Stimulated activated CD8-positive, alpha-beta memory T cell treated with anti-CD3 and anti-CD28 coated beads, Interleukin-7, amount 100 ng/mL, for 1 hour (primary cell): ENCODE measurements at places on chromosomes 7 and 10.

- DNase-seq, result no peak
Measured at GRCh38 chr7:46003161-46003560, 82.1 kb upstream of the IGFBP3 start.

GRCh38 chr7:36775061-36775620 is 50.8 kb upstream of the AOAH start:
- DNase-seq, result no peak

DNA sequence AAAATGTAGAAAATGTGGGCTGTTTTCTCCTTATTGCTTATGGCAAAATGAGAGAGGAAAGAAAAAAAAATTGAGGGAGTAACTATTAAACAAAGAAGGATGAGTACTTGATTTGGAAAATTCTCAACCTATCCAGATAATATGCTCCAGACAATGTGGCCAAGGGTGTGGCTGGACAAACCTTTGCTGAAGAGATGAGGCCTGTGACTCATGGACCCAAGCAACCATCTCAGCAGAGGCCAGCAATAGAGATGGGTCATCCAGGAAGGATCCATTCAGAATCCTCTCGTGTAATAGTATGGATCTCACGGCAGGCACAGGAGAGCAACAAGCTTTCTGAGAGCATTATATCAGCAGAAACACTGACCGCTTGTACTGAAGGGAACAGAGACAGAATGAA is 120.3 kb upstream of the CELF2 start:
- no peak for DNase-seq

DNA sequence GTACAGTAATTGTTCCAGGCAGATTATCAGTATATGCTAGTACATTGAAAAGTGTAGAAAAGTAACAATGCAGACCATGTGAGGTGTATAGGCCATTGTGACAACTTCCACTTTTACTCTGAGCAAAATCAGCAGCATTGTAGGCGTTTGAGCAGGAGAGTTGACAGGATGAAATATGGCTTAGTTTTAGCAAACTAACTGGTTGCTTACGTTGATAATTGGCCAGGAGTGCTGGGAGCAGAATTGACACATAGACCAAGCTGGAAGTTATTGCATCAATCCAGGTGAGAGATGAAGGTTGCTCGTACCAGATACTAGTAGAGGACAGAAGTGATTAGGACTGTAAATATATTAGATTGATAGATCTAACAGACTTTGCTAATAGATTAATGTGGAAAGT is 46.0 kb downstream of the LCOR start:
- DNase-seq, result no peak
